Glutamatergic neuron (in vitro differentiated cells): ENCODE measurements at places on chromosomes 2 and 18. TPM values are rescaled to one million over a fixed set of nuclear protein-coding genes. Genes with fewer than 3 reads are reported as not detected.

GPD2 gene
- total RNA-seq: 26.2 TPM

PDE1A gene
- 4.2 TPM for total RNA-seq

ANKRD62 gene
- 0.17 TPM for total RNA-seq

COL3A1 gene
- total RNA-seq: not detected

RGPD4 gene
- 0.12 TPM for total RNA-seq

CCDC68 gene
- total RNA-seq: not detected

LYPD1 gene
- total RNA-seq: 1.1 TPM
